ENCODE measurements at places on chromosomes 11 and 22. TPM values are rescaled to one million over a fixed set of nuclear protein-coding genes. Genes with fewer than 3 reads are reported as not detected.

CTSF gene
- total RNA-seq = 85.5 TPM

SCGB1A1 gene
- not detected for total RNA-seq

GRCh38 chr22:29109822-29110221 lies 37.0 kb downstream of the KREMEN1 start:
- no peak for DNase-seq

HBG2 gene
- 0.44 TPM for total RNA-seq
